ENCODE measurements at places on chromosomes 2 and 18.

DNA sequence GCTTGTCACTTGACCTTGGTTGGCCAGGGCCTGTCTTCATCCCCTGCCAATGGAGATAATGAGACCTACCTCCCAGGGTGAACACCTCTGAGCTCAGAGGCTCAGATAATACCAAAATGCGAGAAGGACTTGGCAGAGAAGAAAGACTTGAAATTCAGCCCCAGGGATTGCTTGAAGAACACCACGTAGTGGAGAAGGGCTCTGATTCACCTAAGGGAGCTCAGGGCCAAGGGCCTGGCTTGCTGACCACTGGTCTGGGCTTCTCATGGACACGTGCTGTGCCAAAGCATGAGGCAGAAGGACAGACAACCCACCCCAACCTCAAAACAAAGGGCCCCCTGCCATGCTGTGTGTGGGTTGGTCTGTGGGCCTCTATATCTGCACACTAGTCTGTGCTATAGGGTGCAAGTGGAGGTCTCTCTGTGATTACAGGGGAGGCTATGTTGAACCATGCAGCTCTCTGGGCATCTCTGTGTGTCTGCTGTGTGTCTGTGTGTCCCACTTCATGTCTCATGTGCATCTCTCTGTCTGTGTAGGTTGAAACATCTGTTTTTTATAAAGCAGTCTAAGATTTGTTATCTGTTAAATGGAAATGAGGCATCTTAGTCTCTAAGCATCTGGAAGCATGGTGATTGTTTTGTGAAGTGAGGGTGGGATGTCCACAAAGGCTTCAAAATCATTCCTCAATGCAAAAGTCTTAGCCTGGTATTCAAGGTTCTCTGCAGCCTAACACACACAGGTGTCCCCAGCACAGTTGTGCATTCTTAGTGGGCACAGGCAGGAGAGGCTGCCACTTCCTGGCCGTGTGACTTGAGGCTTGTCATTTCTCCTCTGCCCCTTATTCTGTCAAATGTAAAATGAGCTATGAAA lies 61.0 kb upstream of the EPAS1 start:
- no peak for DNase-seq

GRCh38 chr2:29561628-29562027 lies 359.8 kb downstream of the ALK start:
- no peak for DNase-seq

- no peak for DNase-seq
These were observed 99.0 kb upstream of the SMAD2 start for GRCh38 chr18:48029296-48029986.

- DNase-seq: no peak
These were observed 61.1 kb downstream of the CABLES1 start for GRCh38 chr18:23196119-23197007.

GRCh38 chr2:154470376-154470775 lies 228.1 kb upstream of the KCNJ3 start:
- no peak for DNase-seq

GRCh38 chr2:71417300-71418202 lies 35.8 kb upstream of the DYSF start:
- DNase-seq: no peak

DNA sequence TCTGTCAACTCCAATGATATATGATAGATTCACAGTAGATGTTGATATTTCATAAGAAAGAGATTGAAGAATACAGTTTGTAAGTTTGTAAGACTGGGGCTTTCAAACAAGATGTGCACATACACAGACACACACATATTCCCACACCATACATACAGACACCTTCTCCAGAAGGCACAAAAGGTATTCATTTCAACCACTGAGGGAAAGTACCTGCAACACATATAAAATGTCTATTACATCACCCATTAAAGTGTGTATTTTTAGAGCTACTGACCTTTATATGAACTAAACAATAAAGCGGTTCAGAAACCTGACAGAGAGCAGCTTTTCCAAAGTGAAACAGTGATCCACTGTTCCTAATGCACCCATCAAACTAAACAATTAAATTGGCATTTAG lies 53.3 kb downstream of the CCDC148 start:
- DNase-seq: no peak

- DNase-seq: no peak
These were observed 196.1 kb downstream of the LTBP1 start for GRCh38 chr2:33142810-33143209.

GRCh38 chr18:59303006-59303405 lies 15.4 kb downstream of the CPLX4 start:
- DNase-seq: no peak

DNA sequence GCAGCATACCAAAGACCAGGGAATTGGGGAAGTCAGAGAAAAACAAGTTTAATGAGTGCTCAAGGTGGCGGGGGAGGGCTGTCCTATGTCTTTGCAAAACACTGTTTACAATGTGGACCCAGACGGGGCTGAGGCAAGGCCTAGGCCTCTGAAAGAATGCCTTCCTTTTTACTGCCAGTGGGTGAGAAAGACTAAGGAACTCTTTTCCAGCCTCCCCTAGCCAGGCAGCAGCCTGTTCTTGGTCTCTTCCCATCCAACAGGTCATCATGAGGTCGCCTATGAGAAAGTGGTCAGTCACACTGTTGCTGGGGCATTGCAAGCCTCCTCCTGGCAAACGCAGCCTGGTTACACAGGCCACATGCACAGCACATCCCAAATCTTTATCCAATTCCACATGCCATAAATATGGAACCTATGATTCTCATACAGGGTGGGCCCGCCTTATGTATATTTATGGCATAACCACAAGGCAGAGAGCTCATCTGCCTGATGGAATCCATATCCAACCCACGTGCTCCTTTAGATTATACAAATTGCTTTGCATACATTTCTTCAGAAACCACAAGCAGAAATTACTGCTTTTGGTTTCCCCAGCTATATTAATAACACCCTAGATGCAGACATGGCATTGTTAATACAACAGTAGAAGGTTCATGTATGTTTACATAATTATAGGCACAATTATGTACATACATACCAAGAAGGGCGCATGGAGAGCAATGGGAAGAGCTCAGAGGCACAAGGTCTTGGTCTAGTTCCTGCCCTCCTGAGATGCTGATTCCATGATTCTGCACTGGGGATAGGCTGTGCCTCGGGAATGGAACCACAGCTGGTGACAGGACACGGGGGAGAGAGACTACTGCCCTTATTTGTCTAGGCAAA lies 48.6 kb downstream of the NRP2 start:
- no peak for DNase-seq

- DNase-seq: no peak
These were observed 12.1 kb downstream of the PTMA start for GRCh38 chr2:231720292-231720986.

GRCh38 chr2:196742216-196742615 lies 57.3 kb downstream of the GTF3C3 start:
- DNase-seq: no peak

DNA sequence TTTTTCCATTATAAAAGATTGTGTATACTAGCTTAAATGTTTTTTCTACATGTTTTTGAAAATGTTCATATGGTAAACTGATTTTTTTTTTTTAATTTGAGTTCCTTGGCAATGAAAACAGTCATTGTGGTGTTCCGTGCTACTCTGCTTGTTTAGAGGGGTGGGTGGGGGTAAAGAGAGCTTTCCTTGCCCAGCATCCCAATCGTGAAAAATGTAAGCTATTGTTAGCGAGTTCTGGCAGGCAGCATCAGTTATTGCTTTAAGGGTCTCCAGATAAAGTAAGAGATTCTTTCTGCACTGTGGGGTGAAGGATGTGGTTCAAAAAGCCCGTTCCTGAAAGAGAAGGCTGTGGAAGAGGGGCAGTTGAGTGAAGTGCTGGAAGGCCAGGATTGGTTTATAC lies 118.4 kb downstream of the TANC1 start:
- DNase-seq: no peak

DNA sequence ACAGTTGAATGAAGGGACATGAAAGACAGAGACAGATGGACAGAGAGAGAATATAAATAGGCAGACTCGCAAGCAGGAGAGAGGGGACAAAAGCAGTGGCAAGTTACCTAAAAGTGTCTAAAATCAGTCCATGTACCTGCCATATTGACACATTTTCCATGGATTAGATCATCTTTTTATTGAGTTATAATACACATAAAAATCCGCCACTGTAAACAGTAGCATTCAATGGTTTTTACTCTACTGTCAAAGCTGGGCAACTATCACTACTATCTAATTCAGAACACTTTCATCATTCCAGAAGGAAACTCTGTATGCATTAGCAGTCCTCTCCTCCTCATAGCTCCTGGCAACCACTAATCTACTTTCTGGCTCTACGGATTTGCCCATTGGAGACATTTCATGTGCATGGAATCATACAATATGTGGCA lies 10.1 kb downstream of the CFAP210 start:
- DNase-seq: no peak

GRCh38 chr18:22673182-22673862 lies 255.6 kb upstream of the CTAGE1 start:
- no peak for DNase-seq

DNA sequence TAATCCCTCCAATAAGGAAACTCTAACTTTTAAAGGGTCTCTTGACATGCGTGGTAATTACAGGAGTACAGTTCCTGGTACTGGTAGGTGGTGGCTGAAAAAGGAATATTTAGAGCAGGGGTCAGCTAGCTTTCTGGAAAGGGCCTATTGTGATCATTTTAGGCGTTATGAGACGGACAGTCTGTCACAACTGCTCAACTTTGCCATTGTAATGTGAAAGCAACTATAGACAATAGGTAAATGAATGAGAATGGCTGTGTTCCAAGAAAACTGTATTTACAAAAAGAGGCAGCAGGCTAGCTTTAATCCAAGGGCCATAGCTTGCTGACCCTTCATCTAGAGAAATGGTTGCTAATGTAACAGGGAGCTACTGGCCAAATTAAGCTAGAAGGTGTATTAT lies 177.7 kb upstream of the LRRTM1 start:
- DNase-seq: no peak

Data from GM12878 (cell line).